Eye (tissue), 1 donor: ENCODE measurements at places on chromosomes 16 and 17.

DNA sequence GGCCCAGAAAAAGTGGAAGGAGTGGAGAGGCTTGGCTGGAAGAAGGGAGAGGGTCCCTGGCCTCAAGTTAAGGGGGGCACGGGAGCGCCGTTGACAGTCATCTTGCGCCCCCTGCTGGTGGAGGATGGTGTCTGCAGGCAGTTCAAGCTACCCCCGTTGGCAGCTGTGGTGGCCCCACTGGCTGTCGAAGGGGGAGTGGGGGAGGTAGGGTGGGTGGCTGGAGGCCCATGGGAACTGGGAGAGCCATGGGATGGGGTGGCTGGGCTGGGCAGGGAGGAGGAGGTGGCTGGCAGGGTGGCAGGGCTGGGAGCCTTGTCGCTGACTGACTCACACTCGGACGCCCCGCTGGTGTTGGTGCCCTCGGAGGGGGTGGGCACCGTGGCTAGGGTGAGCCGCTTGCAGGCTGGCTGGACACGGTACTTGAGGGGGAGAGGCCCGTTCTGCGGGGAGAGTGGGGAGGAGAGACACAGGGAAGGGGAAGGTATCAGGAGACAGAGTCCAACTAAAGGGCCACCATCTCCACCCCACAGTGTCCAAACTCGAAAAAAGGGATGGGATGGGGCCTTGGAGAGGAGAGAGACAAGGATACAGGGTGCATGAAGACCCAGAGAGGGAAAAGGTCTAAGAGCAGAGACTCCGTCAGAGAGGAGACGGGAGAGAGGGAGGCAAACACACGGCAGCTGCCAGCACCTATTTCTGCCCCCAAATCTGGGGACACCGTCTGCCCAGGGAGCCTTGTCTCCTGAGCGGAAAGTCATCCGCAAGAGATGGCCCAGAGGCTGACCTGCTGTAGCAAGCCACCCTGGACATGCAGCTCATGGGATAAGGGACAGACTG, 5.2 kb downstream of the CISD3 start:
- peak; percentile 88 for DNase-seq

GRCh38 chr17:80921159-80921558, 70.5 kb upstream of the CHMP6 start:
- DNase-seq = no peak

- no peak for DNase-seq
Measured at GRCh38 chr16:75065521-75066149, 50.9 kb downstream of the LDHD start.

DNA sequence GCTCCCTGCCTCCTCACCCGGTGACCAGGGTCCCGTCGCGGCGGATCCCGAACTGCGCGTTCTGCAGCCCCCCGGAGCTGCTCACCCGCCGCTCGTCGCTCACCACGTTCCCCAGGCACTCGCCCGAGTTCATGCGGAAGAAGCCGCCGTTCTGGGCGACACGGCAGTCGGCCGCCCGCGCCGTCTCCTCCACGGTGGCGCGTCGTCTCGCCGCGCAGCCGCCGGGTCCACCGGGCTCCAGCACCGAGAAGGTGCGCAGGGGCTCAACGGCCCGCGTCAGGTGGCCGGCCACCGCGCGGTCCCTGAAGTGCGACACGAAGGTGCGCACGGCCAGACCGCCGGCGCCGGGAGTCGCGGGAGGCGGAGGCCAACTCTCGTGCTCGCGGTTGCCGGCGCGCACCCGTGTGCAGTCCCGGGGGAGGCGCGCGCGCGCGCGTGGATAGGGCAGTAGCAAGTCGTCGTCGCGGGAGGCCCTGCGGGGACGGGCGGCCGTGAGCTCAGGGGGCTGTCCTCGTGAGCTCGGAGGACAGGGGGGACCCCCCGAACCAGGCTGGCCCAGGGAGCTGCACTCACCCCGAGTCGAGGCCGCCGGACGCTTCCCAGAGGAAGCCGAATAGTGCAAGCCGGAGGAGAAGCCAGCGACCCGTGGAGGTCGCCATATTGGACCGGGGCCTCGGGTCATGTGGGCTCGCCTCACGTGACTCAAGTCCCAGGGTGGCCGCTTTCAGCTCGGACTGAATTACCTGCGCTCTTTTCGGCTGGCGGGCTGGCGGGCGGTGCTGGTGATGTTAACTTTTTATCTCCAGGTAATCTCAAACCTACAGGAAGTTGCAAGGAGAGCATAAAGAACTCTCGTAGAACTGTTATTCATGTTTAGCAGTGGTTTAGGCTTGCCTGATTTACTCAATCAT, at the start of gene NAGPA:
NAGPA (minus strand) TSS at position 680 of the 911 bp plus-strand sequence; CDS start at position 659, 21 bp downstream.
- peak; percentile 94 for DNase-seq

DNA sequence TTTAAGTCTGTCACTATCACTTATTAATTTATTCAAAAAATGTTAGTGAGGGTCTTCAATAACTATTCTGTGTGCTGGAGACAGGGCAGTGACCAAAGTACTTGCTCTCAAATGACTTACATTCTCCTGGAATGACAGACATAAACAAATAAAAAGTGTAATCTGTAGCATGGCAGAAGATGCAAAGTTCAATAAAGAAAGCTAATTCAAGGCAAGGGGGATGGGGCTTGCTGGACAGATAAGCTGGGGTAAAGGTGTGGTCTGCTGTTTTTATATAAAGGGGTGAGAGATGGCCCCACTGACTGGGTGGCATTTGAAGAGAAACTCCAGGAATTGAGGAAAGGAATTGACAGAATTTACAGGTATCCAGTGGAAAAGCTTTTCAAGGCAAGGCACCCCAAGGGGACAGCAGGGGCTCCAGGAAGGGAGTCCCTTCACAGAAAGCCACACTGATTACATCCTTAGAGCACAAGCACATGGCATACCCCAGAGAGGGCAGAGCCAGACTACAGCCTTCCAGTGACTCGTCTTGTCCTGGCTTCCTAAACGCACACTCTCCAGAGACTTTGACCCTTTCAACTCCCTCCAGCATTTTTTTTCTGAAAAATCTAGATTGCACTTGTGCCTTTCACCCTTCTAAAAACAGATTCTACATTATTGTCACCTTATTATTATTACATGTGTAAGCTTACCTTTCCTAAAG, 123.7 kb upstream of the HS3ST3A1 start:
- DNase-seq = no peak

DNA sequence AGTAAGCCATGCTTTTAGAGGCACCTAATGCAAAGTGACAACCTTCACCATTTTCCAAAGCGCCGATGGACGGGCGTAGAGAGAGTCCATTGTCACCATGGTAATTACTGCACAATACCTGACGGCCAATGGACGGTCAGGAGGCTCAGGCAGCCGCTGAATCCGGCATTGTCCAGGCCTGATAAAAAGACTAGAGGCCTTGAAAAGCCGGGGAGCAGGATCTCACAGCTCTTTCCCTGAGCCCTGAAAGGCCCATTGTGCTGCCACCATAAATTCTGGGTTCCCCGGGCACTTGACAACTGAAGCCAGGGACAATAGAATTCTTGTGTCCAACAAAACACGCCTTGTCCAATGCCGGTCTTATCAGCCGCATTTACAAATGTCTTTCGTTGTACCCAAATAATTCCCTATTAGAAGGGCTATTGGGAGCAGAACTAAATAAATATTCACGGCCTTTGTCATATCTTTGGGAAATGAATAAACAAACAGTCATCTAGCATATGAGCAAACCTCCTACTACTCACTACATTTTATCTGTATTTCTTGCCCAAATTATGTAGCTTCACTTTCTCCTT, 62.4 kb downstream of the CDH11 start:
- DNase-seq = peak; percentile 88

- no peak for DNase-seq
Measured at GRCh38 chr16:67283039-67283825, 3.9 kb downstream of the PLEKHG4 start.

DNA sequence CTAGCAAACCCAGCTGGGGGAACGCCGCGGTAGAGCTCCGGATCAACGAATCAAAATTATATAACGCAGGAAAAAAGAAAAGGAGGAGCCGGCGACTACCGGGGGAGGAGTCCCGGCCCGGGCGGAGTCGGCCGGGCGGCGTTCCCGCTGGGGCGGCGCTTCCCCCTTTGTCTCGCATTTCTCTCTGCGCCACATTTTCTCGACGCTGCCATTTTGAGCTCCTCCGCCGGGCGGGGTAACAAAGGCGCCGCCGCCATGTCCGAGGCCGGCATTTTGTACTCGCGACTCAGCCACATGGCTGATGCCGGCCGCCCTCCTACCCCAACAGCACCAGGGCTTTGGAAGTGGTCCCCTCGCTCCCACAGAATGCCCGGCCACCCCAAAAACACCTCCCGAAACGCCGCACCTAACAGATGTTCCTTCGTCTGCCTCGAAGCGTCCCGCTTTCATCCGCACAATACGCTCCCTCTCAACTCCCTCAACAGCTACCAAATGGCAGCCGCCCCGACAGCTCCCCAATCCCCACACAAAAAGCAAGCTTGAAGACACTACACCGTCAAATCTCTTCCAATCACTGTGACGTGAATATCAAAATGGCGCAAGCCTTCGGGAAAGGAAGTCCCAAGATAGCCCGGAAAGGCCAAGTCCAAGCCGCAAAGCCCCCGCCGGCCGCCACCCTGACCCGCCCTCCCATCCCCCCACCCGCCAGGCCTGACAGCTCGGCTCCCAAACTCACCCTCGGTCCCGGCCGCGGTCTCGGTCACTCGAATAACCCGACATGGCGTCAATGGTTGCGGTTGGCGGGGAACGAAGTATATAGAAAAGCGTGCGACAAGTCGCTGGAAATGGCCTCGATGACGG, 519 bp downstream of the DDX5 start:
- DNase-seq = peak; percentile 97

- no peak for DNase-seq
Measured at GRCh38 chr16:27289669-27290068, 21.1 kb upstream of the NSMCE1 start.

DNA sequence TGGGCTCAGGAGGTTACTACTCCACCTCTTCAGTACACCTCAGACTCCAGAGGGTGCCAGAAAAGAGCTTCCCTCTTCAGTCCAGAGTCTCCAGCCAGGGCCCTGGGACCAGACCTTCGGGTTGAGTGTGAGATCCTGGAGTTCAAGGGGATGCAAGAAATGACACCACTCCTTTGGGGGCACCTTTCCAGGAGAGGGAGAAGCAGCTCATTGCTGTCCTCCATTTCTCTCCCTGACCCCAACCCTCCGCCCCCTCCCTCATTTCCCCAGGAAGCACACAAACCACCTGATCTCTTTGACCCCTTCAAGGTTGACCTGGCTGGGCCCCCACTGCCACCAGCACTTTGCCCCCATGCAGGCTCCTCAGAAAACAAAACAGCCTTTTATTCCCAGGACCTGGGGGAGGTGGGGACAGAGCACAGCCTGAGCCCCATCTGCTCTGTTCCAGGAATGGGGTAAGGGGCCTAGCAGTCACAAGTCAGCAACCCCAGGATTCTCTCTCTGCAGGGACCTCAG, 21.4 kb downstream of the CDH5 start:
- DNase-seq = no peak

DNA sequence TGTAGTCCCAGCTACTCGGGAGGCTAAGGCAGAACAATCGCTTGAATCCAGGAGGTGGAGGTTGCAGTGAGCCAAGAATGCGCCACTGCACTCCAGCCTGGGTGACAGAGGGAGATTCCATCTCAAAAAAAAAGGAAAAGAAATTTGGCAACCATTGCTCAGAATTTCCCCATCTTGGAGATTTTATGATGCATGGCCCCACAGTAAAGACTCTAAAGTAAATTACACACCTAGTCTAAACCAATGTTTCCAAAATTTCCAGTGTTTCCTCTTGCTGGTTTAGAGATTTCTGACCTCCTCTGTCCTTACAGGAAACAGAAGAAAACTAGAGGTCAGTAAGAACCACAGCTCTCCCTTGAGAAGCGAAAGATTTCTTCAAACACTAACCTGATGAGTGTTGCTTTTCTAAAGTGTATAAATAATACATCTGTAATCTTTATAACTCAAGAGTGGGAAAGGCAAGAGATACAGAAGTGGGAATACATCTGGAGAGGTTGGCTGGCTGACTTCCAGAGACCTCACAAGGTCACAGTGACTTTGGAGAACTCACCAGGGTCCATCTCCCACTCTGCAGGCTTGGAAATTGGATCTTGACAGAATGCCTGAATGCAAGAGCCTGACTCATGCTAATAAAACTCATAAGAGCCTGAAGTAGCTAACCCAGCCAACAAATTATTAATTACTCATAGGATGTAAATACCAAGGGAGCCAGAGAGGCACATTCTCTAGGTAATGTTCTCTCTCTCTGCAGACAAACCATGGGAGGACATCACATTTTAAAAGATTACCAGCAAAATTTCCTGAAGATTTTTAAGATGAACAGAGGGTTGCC, 8.8 kb downstream of the ADAT1 start:
- no peak for DNase-seq

- no peak for DNase-seq
Measured at GRCh38 chr16:82955741-82956348, 329.1 kb downstream of the CDH13 start.

- peak; percentile 65 for DNase-seq
Measured at GRCh38 chr16:29139261-29139802, 154.5 kb downstream of the LAT start.

GRCh38 chr17:46842835-46843234, 8.5 kb upstream of the WNT9B start:
- DNase-seq = no peak

DNA sequence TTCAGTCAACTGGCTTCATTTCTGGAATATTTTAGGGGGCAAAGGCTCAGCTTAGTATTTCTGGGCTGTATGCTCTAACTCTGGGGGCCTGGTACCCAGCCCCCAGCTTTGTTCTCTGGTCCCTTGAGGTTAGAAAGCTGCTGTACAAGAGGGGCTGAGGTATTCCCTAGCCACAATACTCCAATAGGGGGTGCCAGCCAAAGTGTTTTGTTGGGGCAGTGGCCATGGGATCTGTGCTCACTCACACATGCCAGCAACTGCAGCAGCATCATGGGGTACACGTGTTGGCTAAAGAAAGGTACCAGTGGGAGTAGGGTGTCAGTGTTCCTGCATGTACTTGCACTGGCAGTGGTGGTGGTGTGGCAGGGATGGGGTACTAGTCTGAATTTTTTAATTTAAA, 257.3 kb downstream of the CA10 start:
- DNase-seq = no peak

GRCh38 chr17:4584101-4584916, at the start of gene SMTNL2:
TSS of gene SMTNL2 (plus strand) at chr17:4584529. CDS start at chr17:4584606, 77 bp downstream.
- peak; percentile 81 for DNase-seq

DNA sequence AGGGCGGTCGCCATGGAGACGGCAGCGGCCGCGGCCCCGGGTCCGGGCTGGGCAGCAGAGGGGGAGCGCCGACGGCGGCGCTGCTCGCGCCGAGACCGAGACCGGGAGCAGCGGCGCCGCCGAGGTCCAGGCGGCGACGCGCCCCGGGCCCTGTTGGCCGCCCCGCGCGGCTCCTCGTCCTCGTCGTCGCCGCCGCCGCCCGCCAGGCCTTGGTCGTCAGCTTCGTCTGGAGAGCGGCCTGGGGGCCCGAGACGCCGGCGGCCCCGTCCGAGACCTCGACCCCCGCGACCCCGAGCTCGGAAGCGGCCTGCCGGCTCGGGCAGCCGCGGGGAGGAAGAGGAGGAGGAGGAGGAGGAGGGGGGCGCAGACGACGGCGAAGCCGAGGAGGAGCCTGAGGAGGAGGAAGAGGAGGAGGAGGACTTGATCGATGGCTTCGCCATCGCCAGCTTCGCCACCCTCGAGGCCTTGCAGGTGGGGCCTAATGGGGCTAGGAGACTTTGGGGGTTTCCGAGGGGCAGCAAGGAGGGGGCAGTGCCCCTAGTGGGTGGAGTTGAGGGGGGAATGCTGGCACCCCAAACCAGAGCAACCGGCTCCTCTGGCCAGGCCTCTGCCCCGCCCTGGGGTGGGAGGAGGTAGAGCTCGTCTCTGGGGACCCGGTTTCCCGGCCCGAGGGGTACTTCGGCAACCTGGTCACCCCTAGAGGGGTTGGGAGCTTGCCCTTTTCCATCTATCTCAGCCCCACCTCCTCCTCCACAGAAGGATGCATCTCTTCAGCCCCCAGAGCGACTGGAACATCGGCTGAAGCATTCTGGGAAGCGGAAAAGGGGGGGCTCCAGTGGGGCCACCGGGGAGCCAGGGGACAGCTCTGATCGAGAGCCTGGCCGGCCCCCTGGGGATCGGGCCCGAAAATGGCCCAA, 1.5 kb downstream of the FBRS start:
- DNase-seq = peak; percentile 27
